ENCODE measurements at places on chromosomes 2 and 18. TPM values are rescaled to one million over a fixed set of nuclear protein-coding genes. Genes with fewer than 3 reads are reported as not detected.

The GKN1 gene
- total RNA-seq: not detected

The NEURL3 gene
- not detected for total RNA-seq

The TMSB10 gene
- total RNA-seq: 6,032 TPM

The FBXO36 gene
- total RNA-seq: 2.6 TPM

The PSMA8 gene
- total RNA-seq: not detected

The MSTN gene
- total RNA-seq: 0.05 TPM

The DAW1 gene
- total RNA-seq: 0.59 TPM

The LONRF2 gene
- 0.32 TPM for total RNA-seq

The FSHR gene
- not detected for total RNA-seq

The NDC80 gene
- total RNA-seq: 11.9 TPM

Data from smooth muscle cell of the umbilical artery (primary cell).